ENCODE measurements at places on chromosomes 11 and 22. TPM values are rescaled to one million over a fixed set of nuclear protein-coding genes. Genes with fewer than 3 reads are reported as not detected.

Gene USP2
- 140 TPM for total RNA-seq

Gene P2RY2
- total RNA-seq, result 20.0 TPM

Gene EIF3M
- 185 TPM for total RNA-seq

Gene TMEM9B
- total RNA-seq, result 46.1 TPM

Gene LGALS12
- 2.6 TPM for total RNA-seq

Gene SYT8
- total RNA-seq, result not detected

Gene PRR14L
- 11.2 TPM for total RNA-seq

Gene DCHS1
- total RNA-seq, result 10.7 TPM

Gene HBD
- not detected for total RNA-seq

Gene L3MBTL2
- 15.7 TPM for total RNA-seq

Gene TMEM218
- 6.0 TPM for total RNA-seq

Gene ARHGAP8
- 0.16 TPM for total RNA-seq

Gene BID
- 23.2 TPM for total RNA-seq
